Smooth muscle cell of the coronary artery (primary cell): ENCODE measurements at places on chromosomes 5 and 9. TPM values are rescaled to one million over a fixed set of nuclear protein-coding genes. Genes with fewer than 3 reads are reported as not detected.

IL5 gene
- total RNA-seq: not detected in 2 replicates

TMC1 gene
- total RNA-seq: 0.68 and 1.3 TPM in 2 replicates

HMMR gene
- total RNA-seq: 0.23 and 8.3 TPM in 2 replicates

SNX2 gene
- 52.2 and 109 TPM in 2 replicates for total RNA-seq

CARD9 gene
- 0.53 and 0.59 TPM in 2 replicates for total RNA-seq

CCDC183 gene
- total RNA-seq: 0.30 and 2.2 TPM in 2 replicates

PLEKHG4B gene
- under 0.01 TPM in 1 of 2 replicates, not detected in the other for total RNA-seq

TNFSF15 gene
- under 0.01 and 0.12 TPM in 2 replicates for total RNA-seq

OR2V1 gene
- total RNA-seq: not detected in 2 replicates

TMEM252 gene
- total RNA-seq: not detected in 2 replicates

IL11RA gene
- total RNA-seq: 16.5 and 23.9 TPM in 2 replicates

KCNV2 gene
- not detected in 2 replicates for total RNA-seq

OTULINL gene
- under 0.01 and 0.08 TPM in 2 replicates for total RNA-seq

PCDHB7 gene
- 0.30 and 0.47 TPM in 2 replicates for total RNA-seq

CCNO gene
- 0.30 TPM in 1 of 2 replicates, not detected in the other for total RNA-seq

CDX1 gene
- 0.12 and 0.15 TPM in 2 replicates for total RNA-seq

DCAF12 gene
- total RNA-seq: 7.6 and 9.1 TPM in 2 replicates

TAS2R1 gene
- total RNA-seq: not detected in 2 replicates

ZBTB5 gene
- total RNA-seq: 4.8 and 8.9 TPM in 2 replicates

THOC3 gene
- total RNA-seq: 22.1 and 26.8 TPM in 2 replicates

HMGCR gene
- 55.5 and 79.6 TPM in 2 replicates for total RNA-seq

PCDHB6 gene
- total RNA-seq: 0.08 TPM in 1 of 2 replicates, not detected in the other

PLPP6 gene
- total RNA-seq: 4.0 and 5.0 TPM in 2 replicates

INSYN2B gene
- total RNA-seq: 3.3 and 4.0 TPM in 2 replicates

IL17B gene
- total RNA-seq: not detected in 2 replicates

SLC6A3 gene
- total RNA-seq: not detected in 2 replicates

SV2C gene
- total RNA-seq: not detected in 2 replicates

SLC36A2 gene
- total RNA-seq: 0.12 TPM in 1 of 2 replicates, not detected in the other

ADGRV1 gene
- total RNA-seq: 0.08 and 0.59 TPM in 2 replicates

TAF11L5 gene
- not detected in 2 replicates for total RNA-seq

MRPS27 gene
- total RNA-seq: 39.2 and 51.0 TPM in 2 replicates

APBB3 gene
- total RNA-seq: 22.9 and 38.1 TPM in 2 replicates

PRSS3 gene
- 4.7 and 8.0 TPM in 2 replicates for total RNA-seq

SLC36A3 gene
- not detected in 2 replicates for total RNA-seq

TERT gene
- not detected in 2 replicates for total RNA-seq

NPR3 gene
- 35.7 and 58.0 TPM in 2 replicates for total RNA-seq

PDE6A gene
- under 0.01 TPM in 1 of 2 replicates, not detected in the other for total RNA-seq

TAF9 gene
- total RNA-seq: 51.8 and 83.4 TPM in 2 replicates

OR13C4 gene
- total RNA-seq: not detected in 2 replicates
